ENCODE measurements at places on chromosomes 7 and 10.

- no peak for DNase-seq
Observed at GRCh38 chr7:139702811-139703486, 74.8 kb downstream of the HIPK2 start.

- no peak for DNase-seq
Observed at GRCh38 chr10:23373156-23373555, 28.6 kb upstream of the C10orf67 start.

GRCh38 chr7:98862716-98863420 lies 6.9 kb downstream of the TMEM130 start:
- DNase-seq: peak; percentile 59

- DNase-seq: no peak
Observed at GRCh38 chr7:108818742-108819141, 249.1 kb downstream of the DNAJB9 start.

DNA sequence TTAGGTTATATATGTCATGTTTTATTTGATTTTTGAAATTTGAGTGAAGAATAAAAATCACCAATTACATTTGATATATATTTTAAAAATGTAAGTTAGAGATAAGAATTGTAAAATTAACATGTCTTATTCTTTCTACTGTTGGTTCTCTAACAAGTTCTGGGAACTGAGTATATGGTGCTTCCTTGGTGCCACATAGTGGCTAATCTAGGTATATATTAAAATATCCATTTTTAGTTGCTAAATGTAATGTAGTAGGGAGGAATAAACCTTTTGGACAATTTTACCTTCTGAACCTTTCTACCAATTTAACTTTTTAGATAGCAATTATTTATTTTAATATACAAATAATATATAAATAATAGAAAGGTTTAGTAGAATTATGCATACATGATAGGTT lies 17.5 kb downstream of the CFAP69 start:
- no peak for DNase-seq

DNA sequence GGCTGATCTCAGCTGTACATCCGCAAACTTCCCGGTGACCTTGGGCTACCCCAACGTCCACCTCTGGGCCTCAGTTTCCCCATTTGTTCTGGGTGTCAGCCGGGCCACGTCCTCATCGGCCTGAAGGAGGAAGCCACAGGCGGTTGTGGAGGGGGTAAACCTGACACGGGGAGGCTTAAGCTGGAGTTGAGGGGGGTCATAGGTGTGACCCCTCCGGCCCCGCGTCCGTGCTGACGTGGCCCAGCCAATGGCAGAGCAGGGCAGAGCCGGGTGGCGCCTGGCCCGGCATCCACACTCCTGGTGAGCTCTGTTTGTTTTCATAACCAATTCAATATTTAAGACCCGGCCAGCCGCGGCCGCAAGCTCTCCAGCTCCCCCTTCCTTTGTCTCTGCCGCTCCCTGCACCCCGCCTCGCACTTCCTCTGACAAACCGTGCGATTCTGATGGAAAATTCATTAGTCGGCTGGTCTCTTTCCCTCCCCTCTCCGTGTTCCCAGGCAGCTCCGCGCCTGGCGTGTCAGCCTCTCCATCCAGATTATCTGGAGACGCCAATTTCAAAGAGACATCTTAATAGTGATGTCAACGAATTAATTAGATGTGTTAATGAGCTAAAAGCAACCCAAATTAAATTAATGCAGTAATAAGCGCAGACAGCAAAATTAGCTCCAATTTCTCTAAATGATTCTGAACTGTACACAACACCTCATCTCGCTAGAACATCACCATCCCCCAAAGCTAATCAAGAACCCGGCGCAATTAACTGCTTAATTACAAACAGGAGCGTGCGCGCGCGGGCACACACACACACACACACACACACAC lies 55.4 kb downstream of the MICALL2 start:
- DNase-seq: no peak

GRCh38 chr10:30967650-30968410 lies 63.8 kb downstream of the ZNF438 start:
- no peak for DNase-seq

DNA sequence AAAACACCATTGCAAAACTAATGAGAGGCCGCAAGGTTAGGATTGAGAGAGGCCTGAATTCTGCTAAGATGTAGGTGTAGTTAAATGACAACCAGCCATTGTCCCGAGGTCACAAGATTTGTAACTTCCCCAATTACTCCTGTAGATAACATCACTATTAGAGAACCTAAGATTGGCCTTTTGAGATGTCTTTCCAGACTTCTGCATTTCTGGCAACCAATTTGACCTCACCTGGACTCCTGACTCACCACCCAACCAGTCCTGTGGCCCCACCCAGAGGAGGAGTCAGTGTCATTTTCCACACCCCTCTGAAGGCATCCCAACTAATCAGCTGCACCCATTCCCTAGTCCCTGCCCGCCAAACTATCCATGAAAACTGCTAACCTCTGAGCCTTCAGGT lies 115.7 kb downstream of the PRKAG2 start:
- DNase-seq: no peak

GRCh38 chr7:101108961-101109360 lies 17.9 kb upstream of the SERPINE1 start:
- no peak for DNase-seq

- no peak for DNase-seq
Observed at GRCh38 chr7:150450491-150451001, at the start of gene GIMAP8. Gene GIMAP8, plus strand, starts transcription at chr7:150450630. Its CDS starts 16,069 bp downstream, at chr7:150466699.

DNA sequence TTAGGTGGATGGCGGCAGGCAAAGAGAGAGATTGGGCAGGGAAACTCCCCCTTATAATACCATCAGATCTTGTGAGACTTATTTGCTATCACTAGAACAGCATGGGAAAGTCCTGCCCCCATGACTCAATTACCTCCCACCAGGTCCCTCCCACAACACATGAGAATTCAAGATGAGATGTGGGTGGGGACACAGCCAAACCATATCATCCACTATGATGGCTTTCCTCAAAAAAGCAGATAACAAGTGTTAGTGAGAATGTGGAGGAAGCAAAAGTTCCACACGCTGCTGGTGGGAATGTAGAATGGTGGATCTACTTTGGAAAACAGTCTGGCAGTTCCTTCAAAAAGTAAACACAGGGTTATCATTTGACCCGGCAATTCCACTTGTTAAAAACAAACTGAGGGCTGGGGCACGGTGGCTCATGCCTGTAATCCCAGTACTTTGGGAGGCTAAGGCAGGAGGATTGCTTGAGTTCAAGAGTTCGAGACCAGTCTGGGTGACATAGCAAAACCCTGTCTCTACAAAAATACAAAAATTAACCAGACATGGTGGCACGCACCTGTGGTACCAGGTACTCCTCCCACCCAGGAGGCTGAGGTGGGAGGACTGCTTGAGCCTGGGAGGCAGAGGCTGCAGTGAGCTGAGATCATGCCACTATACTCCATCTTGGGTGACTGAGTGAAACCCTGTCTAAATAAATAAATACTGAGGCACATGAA lies 161.4 kb upstream of the EEPD1 start:
- DNase-seq: no peak

- DNase-seq: no peak
Observed at GRCh38 chr7:102215256-102215655, 71.4 kb upstream of the SH2B2 start.

- no peak for DNase-seq
Observed at GRCh38 chr10:79166312-79166721, 97.6 kb downstream of the ZMIZ1 start.

DNA sequence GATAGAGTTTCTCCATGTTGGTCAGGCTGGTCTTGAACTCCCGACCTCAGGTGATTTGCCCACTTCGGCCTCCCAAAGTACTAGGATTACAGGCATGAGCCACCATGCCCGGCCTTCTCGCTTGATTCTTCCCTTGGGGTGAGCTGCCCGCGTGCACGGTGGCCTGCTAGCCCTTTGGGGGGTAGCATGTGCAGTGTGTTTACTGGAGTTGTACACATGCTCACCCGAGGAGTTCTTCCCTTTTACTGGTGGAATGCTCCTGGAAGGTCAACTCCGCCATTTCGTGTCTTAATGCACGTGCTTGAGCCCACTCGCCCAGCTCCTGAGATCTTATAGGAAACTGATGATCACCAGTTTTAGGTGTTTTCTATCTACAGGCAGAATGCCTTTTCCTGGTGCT lies 17.0 kb upstream of the ADAMTS14 start:
- no peak for DNase-seq

DNA sequence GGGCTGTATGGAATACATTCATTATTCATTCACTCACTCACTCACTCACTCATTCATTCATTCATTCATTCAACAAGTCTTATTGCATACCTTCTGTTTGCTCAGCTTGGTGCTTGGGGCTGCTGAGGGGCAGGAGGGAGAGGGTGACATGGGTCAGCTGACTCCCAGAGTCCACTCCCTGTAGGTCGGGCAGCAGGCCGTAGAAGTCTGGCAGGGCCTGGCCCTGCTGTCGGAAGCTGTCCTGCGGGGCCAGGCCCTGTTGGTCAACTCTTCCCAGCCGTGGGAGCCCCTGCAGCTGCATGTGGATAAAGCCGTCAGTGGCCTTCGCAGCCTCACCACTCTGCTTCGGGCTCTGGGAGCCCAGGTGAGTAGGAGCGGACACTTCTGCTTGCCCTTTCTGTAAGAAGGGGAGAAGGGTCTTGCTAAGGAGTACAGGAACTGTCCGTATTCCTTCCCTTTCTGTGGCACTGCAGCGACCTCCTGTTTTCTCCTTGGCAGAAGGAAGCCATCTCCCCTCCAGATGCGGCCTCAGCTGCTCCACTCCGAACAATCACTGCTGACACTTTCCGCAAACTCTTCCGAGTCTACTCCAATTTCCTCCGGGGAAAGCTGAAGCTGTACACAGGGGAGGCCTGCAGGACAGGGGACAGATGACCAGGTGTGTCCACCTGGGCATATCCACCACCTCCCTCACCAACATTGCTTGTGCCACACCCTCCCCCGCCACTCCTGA lies 2.4 kb downstream of the EPO start:
- no peak for DNase-seq

DNA sequence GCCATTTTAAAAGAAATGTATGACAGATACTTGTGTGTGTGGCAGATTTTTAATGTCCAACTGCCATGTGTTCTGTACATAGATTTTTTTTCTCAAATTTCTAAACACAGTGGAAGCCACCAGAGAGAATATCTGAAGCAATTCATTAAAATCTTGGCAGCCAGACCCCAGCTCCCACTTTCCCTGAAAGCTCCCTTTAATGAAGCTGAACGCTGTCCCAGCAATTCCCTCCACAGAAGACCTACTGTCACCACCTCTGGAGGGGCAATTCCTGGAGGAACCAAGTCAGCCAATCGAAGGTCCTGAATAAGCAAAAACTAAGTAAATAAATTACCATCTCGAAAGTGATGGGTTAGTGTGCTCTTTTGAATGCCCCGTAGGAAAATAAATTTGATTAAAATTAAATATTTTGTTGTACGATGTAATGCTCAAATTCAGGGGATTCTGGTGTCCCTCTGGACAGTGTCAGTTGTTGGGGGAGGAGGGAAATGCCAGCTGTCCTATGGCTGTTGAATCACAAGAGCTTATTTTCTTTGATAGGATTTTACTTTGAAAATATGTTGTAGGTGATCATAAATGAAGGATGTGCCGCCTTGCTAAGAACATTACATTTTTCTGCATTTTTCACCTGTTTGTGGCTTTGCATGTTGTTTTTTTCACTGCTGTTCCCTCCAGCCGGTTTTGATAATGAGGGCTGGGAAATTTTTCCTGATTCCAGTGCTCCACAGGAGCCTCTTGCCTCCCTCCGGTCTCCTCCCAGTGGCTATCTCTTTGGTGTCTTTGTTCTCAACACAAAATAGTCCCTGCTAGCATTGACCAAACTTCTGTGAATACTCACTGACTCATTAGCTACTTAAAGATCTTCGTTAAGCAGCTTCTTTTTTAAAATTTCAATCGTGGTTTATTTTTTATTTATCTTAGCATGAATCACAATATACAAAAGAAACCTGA lies 9.2 kb upstream of the GSAP start:
- no peak for DNase-seq

- DNase-seq: no peak
Observed at GRCh38 chr10:88467835-88468485, 115.2 kb downstream of the RNLS start.
